Stimulated activated CD8-positive, alpha-beta memory T cell treated with anti-CD3 and anti-CD28 coated beads, Interleukin-4, amount 100 ng/mL, for 4 hours (primary cell): ENCODE measurements at places on chromosomes 11 and 22.

- no peak for DNase-seq
Measured at GRCh38 chr11:9693801-9694553, 30.1 kb downstream of the SWAP70 start.

- DNase-seq: no peak
Measured at GRCh38 chr11:55726715-55727324, 46.4 kb upstream of the OR5D13 start.

GRCh38 chr22:26599505-26599904 lies 9.6 kb upstream of the TPST2 start:
- no peak for DNase-seq

GRCh38 chr11:59272771-59273372 lies 60.1 kb upstream of the MPEG1 start:
- DNase-seq: no peak

- DNase-seq: no peak
Measured at GRCh38 chr11:59281177-59281576, 68.5 kb upstream of the MPEG1 start.

- DNase-seq: no peak
Measured at GRCh38 chr11:108732395-108732794, 67.5 kb downstream of the DDX10 start.

DNA sequence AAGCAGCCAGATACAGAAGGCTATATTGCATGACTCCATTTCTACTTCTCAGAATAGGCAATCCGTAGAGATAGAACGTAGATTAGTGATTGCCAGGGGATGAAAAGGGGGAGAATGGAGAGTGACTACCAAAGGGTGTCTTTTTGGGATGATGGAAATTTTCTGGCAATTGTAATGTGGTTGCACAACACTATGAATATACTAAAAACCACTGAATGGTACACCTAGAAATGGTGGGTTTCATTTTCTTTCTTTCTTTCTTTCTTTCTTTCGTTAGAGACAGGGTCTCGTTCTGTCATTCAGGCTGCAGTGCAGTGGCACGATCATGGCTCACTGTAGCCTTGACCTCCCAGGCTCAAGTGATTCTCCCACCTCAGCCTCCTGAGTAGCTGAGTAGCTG lies 54.4 kb downstream of the BID start:
- DNase-seq: no peak

DNA sequence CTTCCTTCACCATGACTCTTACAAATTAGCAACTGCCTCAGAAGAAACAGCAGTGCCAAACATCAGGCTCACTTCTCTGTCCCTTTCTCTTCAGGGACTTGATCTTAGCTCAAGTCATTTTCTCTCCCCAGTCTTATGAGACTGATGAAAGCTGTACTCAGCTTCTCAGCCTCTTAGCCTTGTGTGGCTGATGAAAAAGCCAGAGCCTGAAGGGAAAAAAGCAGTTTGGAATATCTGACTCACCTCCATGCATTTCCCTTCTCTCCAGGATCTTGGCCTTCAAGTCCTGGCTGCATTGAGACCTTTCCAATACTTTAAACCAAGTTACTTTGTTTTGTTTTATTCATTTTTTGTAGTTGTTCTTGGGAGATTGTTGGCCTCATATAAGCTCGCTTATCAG lies 195.9 kb downstream of the SPON1 start:
- no peak for DNase-seq

- DNase-seq: no peak
Measured at GRCh38 chr11:65297026-65297672, 17.5 kb upstream of the CDC42EP2 start.

DNA sequence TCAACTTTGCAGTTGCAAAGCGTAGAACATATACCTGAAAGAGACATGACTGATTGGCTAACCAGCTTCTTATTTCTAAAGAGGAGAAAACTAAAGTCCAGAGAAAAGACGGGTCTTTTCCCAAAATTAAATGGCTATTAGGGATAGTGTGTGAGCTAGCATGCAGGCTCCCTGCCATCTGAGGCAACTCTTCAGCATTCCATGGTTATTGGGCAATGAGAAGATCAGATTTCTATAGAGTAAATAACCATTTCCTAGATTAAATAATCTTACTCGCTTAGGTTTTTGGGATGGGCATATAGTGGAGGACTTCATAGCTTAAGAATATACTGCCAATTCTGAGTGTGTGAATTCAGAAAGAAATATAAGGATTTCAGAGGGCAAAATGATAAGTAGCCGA lies 95.0 kb downstream of the PDHX start:
- no peak for DNase-seq

DNA sequence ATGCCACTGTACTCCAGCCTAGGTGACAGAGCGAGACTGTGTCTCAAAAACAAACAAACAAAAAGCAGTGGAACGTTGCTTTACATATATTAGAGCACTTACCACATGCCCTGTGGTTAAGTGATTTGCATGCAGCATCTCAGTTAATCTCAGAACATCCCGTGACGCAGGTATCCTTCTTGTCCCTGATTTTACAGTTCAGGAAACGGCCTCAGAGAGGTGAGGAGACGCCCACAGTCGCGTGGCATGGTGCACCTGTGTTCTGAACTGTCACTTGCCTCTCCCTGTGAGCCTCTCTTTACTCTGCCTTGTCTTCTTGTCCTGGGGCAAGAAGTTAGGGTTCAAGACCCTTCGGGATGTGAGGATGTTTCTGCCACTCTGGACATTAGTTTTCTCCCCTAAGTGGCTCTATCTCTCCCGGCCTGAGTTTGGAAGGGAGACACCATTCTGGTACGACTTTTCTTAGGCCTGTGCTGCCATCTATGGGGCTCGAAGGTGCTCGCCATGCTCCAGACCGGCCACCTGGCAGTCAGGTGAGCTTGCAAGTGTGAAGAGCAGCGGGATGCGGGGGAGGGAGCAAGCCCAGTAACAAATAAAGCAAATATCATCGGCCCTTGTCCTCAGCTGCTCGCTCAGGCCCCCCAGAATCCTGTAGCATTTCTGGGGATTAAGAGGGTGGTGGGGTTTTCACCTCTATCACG lies 25.6 kb downstream of the YWHAH start:
- DNase-seq: no peak

GRCh38 chr11:94332814-94333213 lies 28.4 kb downstream of the IZUMO1R start:
- no peak for DNase-seq

GRCh38 chr11:58134151-58134550 lies 8.8 kb upstream of the OR9I1 start:
- DNase-seq: no peak

DNA sequence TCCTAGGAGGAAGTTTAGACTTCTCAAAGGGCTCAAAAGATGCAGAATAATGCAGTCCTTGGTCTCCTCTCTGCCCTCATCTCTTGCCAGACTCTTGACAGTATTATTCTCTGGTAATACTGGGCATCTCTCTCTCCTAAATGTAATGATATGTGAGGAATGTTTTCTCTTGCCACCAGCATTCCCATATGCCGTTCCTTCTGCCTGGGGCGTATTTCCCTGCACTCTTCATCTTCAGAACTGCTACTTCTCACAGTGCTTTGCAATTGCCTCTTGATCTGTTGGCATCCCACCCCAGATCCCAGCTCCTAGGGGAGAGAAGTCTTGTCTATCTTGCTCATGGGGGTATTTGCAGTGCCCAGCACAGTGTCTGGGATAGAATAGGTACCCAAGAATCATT lies 107.4 kb downstream of the RASSF10 start:
- DNase-seq: no peak

- DNase-seq: no peak
Measured at GRCh38 chr11:19789835-19790710, 77.4 kb downstream of the NAV2 start.

DNA sequence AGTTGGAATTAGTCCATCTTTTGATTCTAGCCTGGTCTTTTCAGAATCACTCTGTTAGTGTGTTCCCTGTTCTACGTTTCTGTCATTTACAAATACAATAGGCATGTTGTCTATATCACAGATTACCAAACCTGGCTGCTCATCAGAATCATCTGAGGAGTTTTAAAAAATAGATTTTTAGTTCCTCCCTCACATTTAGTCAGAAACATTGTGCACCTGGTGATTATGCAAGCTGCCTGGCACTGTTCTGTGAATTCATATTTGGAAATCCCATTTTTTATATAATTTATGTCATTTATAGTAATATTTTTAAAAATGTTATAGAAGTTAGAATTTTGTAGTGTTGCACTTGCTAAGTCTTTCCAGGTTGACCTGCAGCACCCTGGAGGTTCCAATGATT lies 107.3 kb downstream of the PDE3B start:
- DNase-seq: no peak

DNA sequence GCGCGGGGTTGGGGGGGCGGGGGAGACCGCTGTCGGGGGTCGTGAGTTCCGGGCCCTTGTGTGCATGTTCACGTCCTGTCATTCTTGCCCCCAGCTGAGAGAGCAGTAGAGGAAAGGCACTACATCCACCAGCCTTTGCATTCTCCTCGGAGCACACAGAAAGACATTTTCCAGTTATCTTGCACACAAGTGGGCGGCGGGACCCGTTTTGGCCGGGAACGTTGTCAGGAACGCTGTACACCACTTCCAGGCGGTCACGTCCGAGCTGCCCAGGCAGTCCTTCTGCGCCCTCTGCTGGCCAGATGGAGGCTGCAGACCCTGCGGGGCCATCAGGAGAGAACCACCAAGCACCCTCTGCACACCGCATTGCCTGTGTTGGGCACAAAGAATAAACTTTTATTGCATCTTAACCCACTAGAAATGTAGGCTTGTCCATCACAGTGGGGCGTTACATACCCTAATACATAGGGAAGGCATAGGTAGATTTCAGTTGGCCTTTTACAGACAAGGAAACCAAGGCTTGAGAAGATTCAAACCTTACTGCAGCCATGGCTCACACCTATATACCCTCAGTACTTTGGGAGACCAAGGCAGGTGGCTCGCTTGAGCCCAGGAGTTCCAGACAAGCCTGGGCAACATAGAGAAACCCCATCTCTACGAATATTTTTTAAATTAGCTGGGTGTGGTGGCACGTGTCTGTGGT lies 2.8 kb upstream of the CDKN1C start:
- peak; percentile 85 for DNase-seq

DNA sequence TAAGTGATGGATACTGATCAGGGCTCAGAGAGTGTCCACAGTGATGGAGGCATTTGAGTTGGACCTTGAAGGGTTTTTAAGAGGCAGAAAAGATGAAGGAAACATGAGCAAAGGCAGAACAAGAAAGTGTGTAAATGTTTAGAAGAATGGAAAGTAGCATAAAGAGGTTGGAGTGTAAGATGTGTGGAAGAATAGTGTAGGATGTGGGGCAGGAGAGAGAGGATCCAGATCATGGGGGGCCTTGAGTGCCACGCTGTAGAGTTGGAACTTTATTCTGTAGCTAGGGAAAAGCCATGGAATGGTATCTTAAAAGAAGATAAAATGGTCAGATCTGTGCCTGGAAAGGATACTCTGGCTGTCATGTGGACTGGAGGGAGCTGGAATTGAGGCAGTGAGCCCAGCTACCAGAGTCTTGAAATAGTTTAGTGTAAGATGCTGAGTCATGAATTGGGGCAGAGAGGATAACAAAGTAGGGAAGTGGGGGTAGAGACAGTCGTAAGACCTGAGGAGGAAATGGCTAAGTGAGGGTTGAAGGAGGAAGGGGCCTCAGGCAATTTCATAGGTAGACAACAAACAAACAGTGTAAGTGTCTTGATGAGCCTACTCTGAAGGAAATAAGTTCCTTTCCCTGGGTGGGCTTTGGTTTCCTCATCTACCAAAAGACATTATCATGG lies 6.7 kb downstream of the KCNE3 start:
- no peak for DNase-seq

DNA sequence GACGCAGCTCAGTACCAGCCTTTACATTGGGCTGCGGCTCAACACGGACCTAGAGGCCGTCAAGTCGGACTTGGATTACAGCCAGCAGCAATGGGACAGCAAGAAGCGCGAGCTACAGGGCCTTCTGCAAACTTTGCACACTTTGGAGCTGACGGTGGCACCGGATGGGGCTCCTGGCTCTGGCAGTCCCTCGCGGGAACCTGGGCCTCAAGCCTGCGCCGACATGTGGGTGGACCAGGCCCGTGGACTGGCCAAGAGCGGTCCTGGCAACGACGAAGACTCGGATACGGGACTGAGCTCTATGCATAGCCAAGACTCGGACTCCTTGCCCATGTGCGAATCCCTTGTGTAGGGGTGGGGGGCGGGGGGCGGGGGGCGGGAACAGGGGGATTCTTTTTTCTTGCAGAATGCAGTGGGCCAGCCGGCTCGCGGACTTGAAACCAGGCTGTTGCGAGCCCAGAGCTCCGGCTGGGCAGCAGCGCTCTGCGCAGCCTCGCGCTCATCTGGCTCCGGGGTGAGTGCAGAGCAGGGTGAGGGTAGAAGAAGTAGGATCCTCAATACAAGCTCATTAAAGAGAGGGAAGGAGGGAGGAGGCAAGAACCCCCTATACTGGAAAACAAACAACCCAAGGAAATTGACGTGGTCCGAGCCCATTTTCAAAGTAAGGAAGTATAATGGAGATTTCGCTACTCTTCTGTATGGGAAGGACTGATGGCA lies 1.8 kb downstream of the RASSF10 start:
- no peak for DNase-seq

- DNase-seq: no peak
Measured at GRCh38 chr11:70420008-70420464, 21.7 kb downstream of the CTTN start.

GRCh38 chr22:25659413-25659812 lies 82.6 kb upstream of the MYO18B start:
- no peak for DNase-seq

- no peak for DNase-seq
Measured at GRCh38 chr11:41400819-41401382, 58.6 kb downstream of the LRRC4C start.

GRCh38 chr11:100939571-100939970 lies 190.0 kb downstream of the PGR start:
- DNase-seq: no peak

GRCh38 chr11:28529540-28530410 lies 421.6 kb downstream of the METTL15 start:
- no peak for DNase-seq

DNA sequence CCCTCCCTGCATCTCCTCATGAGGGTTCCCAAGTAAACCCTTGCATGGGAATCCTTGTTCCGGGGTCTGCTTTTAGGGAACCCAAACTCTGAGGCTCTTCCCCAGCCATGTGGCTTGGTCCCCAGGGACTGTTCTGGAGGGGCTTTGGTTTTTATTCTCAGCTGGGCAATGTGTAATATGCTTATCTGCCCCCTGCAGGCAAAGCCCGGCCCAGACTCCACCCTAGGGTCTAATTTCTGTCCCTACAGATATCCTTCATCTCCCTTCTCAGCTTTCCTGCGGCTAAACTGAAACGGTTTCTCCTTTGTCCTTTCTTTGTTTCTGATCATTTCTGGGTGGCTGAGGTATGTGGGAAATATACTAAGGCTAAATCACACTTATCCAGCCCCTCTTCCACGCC lies 37.1 kb downstream of the TST start:
- no peak for DNase-seq

DNA sequence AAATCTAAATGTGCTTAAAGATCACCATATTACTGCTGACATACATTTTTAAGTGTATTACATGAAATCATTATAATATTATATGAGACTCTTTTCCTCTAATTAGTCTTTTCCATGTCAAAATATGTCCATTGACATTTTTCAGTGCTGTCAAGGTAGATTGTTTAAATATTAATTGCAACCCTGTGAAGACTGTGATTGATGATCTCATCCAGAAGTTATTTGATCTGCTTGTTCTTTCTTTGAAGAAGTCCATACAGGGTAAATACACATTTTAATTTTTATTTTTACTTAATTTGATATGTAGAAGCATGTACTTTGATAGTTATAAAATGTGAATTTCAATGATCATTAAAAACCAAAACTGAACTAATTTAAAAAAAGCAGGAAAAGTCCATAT lies 38.4 kb downstream of the DYNC2H1 start:
- no peak for DNase-seq

GRCh38 chr11:73177778-73178539 lies 35.8 kb upstream of the FCHSD2 start:
- peak; percentile 64 for DNase-seq
